Effector CD4-positive, alpha-beta T cell (primary cell): ENCODE measurements at places on chromosomes 6 and 20.

DNA sequence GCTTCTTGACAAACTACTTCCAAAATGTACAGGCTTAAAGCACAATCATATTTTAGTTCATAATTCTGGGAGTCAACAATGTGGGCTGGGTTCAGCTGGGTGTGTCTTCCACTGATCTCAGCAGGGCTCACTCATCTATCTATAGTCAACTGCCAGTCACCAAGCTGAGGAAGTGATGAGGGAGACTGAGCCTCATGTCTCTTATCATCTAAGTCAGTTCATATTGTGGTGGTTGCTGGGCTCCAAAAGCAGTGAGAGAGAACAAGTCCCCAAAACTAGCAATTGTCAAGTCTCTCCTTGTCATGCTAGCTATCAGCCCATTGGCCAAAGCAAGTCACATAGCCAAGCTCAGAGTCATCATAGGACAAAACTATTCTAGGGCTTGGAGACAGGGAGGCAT is 465.9 kb upstream of the ARID1B start:
- no peak for DNase-seq

DNA sequence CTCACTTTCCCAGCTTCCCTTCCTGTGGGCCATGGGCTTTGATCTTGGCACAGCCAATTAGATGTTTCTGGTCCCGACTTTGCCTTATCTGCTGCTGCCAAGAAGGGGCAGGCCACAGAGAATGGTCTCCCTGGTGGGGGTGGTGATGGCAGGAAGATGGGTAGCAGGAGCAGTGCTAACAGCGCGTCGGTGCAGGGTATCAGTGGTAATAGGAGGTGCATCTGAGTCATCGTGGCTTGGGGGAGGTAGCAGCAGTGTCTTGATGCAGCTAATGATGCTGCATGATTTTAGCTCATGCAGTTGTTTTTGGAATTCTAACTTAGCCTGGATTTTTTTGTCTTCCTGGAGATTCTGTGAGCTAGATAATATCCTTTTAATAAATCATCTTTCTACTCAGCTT is 18.9 kb upstream of the MAS1 start:
- DNase-seq, result no peak

- DNase-seq, result no peak
Measured at GRCh38 chr6:146090474-146090873, 61.6 kb downstream of the GRM1 start.

- no peak for DNase-seq
Measured at GRCh38 chr6:24069526-24069925, 56.5 kb upstream of the NRSN1 start.

DNA sequence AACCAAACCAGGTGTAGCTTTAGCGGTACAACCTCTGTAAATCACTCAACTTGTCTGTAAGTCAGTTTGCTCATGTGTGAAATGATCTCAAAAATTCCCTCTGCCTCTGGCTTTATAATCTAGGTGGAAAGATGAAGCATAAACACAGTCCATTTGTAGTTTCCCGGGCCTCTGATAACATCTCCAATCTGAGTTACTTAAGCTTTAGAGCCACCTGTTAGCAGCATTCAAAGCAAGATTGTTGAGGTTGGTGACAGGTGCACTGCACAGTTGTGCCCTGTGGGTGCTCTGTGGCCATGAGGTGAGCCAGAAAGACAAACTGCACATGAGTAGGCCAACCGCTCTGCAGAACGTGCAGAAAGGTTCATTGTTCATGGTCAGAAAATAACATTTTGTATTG is 53.7 kb downstream of the MOCS1 start:
- DNase-seq, result no peak

GRCh38 chr20:15814911-15815310 is 758.3 kb downstream of the KIF16B start:
- DNase-seq, result no peak
